ENCODE measurements at places on chromosomes 6 and 20.

DNA sequence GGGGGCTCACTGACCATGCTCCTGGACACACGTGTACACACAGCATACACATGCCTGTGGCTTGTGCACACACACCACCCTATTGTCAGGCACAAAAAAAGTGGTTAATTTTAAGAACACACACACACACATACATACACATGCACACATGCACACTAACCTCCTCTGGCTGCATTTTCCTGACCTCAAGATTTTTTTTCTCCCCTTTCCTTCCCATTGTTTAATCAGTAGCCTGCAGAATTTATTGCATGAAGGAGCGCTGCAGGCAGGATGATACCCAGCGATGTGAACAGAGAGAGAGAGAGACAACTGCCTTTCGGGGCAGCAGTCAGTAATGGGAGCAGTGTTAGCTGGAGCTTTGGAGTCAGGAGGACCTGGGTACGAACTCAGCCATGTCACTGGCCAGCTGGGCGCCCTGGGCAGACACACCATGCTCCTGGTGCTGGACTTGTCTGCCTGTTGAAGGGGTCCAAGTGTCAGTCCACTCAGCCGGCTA, 990 bp upstream of the TRAF3IP2 start:
- DNase-seq, result no peak

- no peak for DNase-seq
These were observed 307.8 kb downstream of the ZFAND3 start for GRCh38 chr6:38127284-38127683.

DNA sequence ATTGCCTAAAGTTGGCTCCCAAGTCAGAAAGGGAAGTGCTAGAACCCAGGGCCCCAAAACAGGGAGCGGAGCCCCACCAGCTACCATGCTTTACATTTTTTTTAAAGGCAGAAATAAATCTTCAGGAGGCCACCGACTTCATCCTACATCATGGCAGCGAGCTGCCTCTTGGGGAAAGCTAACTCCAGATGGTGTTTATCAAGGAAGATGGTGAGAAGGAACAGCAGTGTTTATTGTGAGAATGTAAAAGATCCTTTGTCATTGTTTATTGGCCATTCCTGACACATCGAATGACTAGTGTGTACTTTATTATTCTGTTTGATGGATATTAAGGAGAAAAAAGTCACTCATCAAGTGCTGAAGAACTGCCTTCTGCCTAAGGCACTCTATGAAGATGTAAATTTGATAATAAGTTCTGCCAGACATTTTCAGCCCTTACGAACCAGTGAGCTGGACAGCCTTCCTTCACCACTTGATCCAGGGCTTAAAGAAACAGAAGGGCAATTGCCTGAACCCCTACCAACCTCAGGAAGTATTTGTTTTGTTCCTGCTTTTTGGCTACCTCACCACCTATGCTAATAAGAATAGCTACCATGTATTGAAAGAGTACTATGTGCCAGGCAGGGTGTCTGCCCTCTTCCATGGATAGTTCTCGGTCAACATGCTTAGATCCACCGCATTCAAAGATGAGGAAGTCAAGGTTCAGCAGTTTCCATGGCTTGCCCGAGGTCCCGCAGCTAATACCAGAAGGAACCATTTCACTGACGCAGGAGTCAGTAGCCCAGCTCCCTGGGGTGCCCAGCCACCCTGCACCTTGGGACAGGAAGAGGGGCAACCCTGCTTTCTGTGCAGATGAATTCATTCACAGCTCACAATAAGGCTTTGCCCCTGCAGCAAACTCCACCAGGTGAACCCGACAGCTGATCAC, 194.7 kb upstream of the RREB1 start:
- DNase-seq, result no peak

DNA sequence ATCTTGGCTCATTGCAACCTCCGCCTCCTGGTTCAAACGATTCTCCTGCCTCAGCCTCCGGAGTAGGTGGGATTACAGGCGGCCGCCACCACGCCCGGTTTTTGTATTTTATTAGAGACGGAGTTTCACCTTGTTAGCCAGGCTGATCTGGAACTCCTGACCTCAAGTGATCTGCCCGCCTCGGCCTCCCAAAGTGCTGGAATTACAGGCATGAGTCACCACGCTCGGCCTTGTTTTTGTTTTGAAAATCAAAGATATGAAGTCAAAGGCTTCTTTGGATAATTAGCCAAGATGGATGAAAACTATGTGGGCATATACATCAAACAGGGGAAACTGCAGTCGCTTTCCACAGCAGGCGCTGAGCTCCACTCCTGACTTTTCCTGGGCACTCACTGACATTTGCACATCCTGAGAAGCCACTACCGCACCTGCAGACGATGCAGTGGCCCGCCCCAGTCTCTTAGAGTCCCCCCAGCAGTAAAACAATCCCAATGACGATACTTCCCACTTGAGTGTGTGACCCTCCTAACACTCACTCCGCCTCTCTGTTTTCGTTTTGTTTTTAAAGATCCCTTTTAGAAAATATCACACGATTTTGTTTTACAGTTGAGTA, 44.1 kb downstream of the GJA1 start:
- no peak for DNase-seq

GRCh38 chr6:33209856-33210255, 1.6 kb downstream of the RING1 start:
- no peak for DNase-seq

DNA sequence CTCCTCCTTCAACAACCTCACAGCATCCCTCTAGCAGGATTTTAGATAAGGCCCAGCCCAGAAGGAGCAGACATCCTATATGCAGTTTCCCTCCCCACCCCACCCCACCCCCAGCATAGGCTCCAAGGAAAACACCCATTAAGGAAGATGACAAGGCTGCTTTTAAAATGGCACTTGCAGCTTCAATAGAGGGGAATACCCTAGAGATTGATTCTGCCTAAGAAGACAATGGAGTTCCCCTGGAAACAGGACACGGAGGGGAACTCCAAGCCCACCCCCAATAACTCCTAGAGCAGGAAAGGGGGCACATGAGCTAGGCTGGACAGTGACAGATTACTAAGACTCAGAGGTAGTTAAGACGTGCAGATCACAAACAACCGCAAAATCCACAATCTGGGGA, 34.7 kb downstream of the CPNE5 start:
- DNase-seq, result no peak

- no peak for DNase-seq
These were observed 59.9 kb downstream of the KLHL31 start for GRCh38 chr6:53605543-53606235.

DNA sequence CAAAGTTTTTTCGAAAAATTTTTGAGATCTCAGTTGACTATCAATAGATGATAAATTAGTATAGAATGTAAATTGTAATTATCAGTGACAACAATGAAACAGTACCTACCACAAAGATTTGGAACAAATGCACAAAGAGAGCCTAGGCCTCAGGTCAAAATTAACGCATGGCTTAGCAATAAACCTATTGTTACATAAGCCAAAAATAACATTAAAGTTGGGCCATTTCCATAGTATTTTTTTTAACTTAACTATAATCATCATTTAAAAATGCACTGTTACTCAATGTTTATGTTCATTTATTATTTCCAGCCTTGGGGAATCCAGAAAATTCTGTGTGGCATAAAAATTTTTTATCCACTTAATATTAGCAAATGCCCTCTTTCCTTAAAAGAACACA, 117.0 kb downstream of the EPB41L2 start:
- DNase-seq, result no peak

GRCh38 chr6:87722540-87723169, 20.6 kb upstream of the AKIRIN2 start:
- no peak for DNase-seq

GRCh38 chr20:52668626-52669025, 303.5 kb upstream of the TSHZ2 start:
- no peak for DNase-seq

- DNase-seq, result no peak
These were observed 129.5 kb upstream of the SSTR4 start for GRCh38 chr20:22905658-22906057.

GRCh38 chr6:2034256-2034655, 211.1 kb downstream of the GMDS start:
- DNase-seq, result no peak

DNA sequence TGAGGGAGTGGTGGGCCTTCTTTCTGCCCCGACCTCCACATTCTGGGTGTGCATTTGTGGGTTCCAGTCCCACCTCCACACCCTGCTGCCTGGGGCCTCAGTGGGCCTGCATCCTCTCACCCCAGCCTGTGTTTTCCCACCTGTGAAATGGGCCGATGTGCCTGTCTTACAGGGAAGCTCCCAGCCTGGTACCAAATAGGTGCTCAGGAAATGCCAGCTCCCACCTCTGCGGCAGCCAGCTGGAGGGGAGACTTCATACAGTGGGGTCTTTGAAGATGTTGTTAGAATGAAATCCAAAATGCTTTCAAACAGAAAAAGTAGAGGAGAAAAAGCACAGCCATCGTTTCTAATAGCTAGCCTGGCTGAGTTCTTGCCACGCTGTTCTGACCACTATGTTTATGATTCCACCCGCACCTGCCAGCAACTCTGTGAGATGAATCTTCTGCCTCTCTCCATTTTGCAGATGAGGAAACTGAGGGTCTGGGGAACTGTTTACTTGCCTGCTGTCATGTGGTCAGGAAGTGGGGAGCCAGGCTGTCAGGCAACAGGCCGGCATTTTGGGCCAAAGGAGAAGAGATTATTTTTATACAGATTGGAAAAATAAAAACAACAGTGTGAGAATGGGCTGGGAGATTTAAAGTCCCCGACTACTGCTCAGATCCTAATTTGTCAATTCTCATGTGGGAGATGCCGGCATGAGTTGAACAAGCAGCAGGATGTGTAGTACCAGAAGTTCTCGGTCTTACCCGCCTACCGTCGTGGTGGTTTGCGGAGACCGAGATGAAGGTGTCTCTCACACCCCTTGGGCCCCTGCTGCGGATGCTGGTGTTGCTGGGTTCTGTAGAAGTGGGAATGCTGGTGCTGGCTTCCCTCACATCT, 4.6 kb downstream of the TMEM181 start:
- DNase-seq, result no peak

GRCh38 chr20:17613328-17614175, 43.7 kb downstream of the DSTN start:
- no peak for DNase-seq

GRCh38 chr6:150016324-150017185, 8.8 kb downstream of the RAET1L start:
- DNase-seq, result no peak

Data from stimulated activated CD4-positive, alpha-beta T cell treated with anti-CD3 and anti-CD28 coated beads, Interleukin-12 subunit alpha, Interleukin-12 subunit beta, amount 100 ng/mL, for 24 hours (primary cell).